Activated naive CD8-positive, alpha-beta T cell treated with anti-CD3 and anti-CD28 coated beads, Interleukin-2, amount 50 U/mL, for 16 hours (primary cell): ENCODE measurements at places on chromosomes 11 and 22.

DNA sequence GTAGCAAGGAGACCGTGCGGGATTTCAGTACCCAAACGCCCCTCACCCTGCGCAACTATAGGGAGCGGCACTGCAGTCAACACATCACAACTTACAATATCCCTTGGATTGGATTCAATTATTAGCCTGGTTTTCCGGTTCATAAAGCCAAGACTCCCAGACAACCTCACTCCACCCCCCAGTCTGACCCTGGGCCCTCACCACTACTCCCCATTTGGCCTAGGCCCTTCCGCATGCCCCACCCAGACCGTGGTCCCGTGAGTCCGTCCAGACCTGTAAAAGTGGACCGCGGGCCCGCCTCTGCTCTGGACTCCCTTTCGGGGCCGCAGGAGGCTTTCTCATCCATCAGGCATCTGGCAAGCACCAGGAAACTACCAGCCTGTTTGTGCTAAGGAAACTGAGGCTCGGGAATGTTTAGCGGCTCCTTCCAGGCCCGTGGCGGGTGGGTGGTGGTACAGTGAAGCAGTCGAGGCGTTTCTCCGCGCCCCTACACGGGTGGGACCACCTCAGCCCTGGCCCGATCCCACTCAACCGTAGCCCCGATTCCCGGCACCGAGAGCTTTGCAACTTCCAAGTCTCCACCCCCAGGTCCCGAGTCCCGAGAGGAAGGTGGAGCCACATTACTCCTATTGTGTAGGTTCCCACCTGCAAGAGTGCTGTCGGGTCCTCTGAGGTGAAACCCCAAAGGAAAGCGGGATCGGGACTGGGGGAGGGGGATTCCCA lies 679 bp upstream of the DPP3 start:
- no peak for DNase-seq

DNA sequence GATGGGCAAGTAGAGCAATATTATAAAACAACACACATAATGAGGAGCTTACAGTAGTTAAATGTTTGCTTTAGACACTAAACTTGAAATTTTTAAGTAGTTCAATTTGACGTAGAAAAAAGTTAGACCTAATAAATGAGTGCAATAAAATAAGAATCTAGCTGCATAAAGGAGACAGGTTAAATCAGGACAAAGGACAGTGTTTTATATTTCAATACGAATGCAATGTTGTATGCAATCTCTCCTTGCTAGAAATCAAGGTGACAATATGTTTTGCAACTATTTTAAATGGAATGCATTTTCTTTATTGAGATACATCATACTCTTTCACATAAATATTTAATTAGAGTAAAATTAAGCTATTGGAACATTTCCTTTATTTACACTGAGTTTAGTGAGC lies 267.9 kb downstream of the CASP12 start:
- DNase-seq = no peak

- no peak for DNase-seq
Observed at GRCh38 chr11:94815705-94816344, 47.7 kb downstream of the AMOTL1 start.

- DNase-seq = no peak
Observed at GRCh38 chr11:77660947-77661346, 23.4 kb upstream of the CLNS1A start.

- DNase-seq = no peak
Observed at GRCh38 chr11:113446112-113446511, 29.1 kb downstream of the DRD2 start.

DNA sequence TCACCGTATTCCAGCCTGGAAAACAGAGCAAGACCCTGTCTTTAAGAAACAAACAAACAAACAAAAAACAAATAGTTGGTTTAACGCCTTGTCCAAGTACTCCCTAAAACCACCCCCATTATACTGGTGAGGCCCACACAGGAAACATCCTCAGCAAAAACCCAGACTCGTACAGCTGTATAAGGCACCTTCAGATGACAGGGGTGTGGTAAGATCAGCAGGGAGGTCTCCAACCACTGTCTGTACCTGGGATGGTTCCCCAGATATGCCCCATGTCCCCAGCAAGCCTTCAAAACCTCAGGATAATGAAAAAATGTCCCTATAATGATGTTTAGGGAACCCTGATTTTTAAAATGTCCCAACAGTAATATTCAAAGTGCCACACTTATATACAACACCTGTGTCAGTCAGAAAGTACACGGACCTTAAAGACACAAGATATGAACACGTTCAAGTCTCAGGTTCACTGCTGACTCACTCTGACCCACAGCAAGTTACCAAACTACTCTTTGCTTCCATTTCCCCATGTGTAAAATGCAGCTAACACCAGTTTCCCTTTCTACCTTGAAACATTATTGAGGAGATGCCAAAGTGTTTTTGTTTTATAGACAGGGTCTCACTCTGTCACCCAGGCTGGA lies 9.3 kb downstream of the SF3A1 start:
- no peak for DNase-seq

- DNase-seq = no peak
Observed at GRCh38 chr11:123484448-123484847, 54.4 kb downstream of the GRAMD1B start.

DNA sequence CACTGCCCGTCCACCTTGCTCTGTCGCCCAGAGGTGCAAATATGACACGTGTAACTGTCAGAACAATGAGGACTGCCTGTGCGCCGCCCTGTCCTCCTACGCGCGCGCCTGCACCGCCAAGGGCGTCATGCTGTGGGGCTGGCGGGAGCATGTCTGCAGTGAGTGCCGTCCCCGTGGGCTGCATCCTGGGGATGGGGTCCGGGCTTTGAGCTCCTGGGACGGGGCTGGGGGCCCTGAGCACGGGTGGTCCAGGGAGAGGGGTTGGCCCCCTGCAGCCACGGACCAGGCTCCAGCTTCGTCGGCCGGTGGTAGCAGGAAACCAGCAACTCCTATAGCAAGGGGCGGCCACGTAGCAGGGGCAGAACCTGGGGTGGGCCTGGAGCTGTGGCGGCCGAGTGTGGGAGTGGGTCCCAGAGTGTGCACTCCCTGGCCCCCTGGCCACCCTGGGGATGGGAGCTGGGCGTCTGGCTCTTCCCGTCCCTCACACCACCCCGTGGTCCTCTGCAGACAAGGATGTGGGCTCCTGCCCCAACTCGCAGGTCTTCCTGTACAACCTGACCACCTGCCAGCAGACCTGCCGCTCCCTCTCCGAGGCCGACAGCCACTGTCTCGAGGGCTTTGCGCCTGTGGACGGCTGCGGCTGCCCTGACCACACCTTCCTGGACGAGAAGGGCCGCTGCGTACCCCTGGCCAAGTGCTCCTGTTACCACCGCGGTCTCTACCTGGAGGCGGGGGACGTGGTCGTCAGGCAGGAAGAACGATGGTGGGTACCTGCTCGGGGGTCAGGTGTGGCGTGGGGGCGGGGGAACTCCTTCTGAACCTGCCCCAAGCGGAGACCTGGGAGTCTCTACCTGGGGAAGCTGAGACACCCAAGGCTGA lies 10.1 kb downstream of the MUC2 start:
- DNase-seq = no peak

DNA sequence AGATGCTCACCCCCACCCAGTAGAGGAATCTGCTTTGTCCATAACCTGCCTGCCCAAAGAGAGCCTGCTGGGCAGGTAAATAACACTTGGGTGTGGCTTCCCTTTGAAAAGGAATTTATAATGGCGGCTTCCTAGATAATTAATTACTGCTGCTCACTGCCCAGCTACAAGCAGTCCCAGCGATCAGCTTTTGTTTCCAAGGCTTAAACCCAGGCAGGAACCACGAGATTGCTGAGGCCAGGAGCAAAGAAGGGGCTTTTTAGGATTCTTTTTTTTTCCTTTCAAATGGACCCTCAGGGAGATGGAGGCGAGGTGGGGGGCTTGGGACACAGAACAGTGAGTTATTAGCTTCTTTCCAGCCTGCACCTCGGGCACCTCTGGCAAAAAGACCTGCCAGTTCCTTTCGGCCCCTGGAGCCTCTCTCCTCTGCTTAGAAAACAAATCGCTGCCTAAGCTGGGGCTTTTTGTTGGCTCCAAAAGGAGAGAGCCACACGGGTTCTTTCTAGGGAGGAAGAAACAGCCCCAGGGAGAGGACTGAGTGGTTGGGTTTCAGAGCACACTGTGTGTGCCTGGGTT lies 107.2 kb downstream of the TSPAN18 start:
- DNase-seq = no peak

DNA sequence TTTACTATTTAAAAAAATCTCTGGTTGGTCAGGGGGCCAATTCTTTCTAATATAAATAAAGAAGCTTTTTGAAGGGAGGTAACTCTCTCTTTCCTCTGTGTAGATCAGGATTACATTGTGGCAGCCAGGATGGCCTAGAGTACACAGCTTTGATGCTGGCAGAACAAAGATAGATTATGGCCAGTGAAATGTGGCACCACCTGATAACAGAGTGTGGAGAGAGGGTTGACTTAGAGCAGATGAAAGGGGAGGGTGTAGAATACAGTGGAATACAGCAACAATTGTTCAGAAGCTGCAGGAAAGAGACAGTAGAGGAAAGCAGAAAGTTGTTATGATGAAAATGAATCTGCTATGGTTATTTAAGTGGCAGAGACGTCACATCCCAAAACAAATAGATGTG lies 99.0 kb downstream of the FAR1 start:
- DNase-seq = no peak

DNA sequence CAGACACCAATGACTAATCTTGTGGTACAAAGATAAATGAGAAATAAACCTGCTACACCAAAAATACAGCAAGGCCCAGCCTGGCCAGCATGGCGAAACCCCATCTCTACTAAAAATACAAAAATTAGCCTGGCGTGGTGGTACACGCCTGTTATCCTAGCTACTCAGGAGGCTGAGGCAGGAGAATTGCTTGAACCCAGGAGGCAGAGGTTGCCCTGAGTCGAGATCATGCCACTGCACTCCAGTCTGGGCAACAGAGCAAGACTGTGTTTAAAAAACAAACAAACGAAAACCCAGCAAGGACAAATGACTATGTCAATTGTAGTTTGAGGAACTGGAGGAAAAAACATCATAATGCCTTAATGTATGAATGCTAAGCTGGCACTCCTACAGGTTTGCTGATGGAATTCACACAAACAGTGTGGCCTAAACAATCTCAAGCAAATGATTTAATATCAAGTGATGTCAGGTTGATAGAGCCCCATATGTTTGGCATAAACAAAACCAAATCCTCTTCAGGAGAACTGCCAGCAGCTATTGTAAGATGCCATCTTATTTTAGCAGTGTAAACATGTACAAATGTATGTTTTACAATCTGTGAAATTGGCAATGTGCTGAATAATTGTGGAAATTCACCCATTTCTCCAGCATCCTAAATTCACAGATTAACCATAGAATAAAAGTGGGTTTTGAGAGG lies 20.0 kb downstream of the MMP7 start:
- DNase-seq = no peak

- no peak for DNase-seq
Observed at GRCh38 chr22:33326540-33327295, 268.5 kb upstream of the SYN3 start.

DNA sequence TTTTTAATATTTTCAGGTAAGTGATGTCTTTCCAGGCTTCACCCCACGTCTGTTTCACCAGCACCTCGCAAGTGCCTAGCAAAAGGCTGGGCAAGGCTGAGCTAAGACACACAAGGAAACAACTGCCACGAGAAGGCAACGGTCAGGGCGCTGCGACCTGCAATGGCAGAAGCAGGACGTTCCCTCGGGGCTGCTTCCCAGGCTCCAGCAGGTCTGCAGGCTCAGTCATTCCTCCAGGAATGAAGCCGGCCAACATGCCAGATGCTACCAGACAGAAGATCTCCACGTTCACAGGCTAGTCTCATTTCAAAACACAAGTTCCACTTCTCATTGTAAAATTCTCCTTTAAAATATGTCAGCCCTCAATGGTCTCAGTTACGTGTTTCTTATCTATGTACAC lies 45.5 kb downstream of the CELSR1 start:
- no peak for DNase-seq

DNA sequence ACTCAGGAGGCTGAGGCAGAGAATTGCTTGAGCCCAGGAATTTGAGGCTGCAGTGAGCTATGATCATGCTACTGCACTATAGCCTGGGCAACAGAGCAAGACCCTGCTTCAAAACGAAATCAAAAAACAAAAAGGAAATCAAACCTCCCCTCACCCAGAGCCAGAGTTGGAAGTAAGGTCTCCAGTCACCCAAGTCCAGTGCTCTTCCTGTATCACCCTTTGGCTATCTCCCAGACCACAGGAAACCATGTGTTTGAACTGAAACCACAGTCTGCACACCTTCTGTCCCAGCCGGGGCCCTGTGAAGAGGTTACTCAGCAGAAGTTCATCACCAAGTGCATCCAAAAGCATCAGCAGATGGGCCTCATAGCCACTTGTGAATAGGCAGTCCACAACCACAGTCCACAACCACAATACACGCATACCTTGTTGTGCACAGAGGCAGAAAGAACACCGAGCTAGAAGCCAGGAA lies 4.6 kb downstream of the MYH9 start:
- DNase-seq = no peak

DNA sequence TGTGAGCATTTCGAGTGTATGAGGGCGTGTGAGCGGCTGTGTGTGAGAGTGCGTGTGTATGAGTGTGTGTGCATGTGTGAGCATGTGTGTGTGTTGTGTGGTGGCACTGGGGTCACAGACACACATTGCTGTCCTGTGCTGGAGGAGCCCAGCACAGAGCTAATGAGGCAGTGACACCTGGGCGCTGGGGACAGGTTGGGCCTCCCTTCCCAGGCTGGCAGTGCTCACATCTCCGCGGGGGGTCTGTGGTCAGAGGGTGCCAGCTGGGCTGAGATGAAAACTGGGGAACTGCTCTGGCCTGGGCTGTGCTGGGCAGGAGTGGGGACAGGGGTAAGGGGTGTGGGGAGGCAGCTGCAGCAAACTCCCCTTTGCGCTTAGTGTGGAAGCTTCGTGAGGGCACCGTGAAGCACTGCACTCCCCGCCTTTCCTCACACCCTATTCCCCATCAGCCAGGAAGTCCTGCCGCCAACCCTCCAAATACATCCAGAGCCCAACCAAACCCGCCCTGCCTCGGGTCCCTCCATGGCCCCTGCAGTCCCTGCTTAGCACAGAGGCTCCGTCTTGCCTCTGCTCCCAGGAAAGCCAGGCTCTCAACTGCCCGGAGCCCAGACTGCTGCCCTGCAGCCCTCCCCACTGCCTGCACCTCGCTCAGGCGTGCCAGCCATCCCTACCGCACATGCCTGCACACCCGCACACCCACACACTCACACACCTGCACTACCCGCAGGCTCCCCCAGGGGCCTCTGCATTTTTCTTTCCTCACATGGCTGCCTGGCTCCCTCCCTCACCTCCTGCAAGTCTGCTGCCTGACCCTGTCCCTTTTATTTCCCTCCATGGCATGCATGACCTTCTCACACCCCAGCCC lies 62.0 kb upstream of the THY1 start:
- no peak for DNase-seq

DNA sequence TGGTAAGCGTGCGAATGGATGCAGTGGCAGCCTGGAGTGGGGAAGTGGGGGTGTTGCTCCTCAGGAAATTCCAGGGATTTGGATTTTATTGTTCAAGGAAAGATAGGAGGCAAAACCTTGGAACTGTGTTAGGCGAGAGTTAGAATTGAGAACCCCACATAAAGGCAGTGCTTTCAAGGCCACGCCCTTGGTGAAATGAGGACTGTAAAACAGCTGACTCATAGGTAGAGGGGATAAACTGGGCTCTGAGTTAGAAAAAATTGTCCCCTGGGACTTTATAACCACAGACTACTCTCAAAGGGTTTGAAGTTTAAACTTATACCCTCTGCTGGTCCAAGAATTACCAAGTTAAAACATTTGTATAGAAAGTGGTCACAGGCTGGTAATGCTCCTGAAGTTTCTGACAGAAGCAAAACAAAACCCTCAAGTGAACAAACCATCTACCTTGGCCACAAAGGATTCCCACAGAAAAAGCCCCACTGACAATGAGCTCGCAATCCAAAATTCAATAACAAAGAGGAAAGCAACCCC lies 250.3 kb upstream of the TBCEL start:
- no peak for DNase-seq
